ENCODE measurements at places on chromosomes 6 and 20. TPM values are rescaled to one million over a fixed set of nuclear protein-coding genes. Genes with fewer than 3 reads are reported as not detected.

GPR6 gene
- not detected for total RNA-seq

NFKBIL1 gene
- total RNA-seq = 13.0 TPM

SPATA2 gene
- 7.4 TPM for total RNA-seq

MYLK2 gene
- 0.27 TPM for total RNA-seq

SLC44A4 gene
- not detected for total RNA-seq

SSTR4 gene
- total RNA-seq = not detected

IL17F gene
- total RNA-seq = 0.76 TPM

OXT gene
- not detected for total RNA-seq

SKIC2 gene
- total RNA-seq = 77.3 TPM

APOM gene
- total RNA-seq = 4.9 TPM

AHCY gene
- 256 TPM for total RNA-seq

RNF182 gene
- not detected for total RNA-seq

FAM217A gene
- total RNA-seq = not detected

CRIP3 gene
- total RNA-seq = 2.2 TPM

OR2B3 gene
- not detected for total RNA-seq

MICB gene
- 17.0 TPM for total RNA-seq

ATXN1 gene
- total RNA-seq = 35.4 TPM

MRPL18 gene
- total RNA-seq = 81.8 TPM

HTR1E gene
- not detected for total RNA-seq

CCN6 gene
- total RNA-seq = not detected

CRISP2 gene
- not detected for total RNA-seq

PKIB gene
- 0.90 TPM for total RNA-seq

FKBP1A gene
- total RNA-seq = 259 TPM

NTSR1 gene
- total RNA-seq = not detected

TOMM6 gene
- 310 TPM for total RNA-seq

RAB23 gene
- total RNA-seq = 1.2 TPM

MAS1 gene
- not detected for total RNA-seq

HCK gene
- total RNA-seq = not detected

PRICKLE4 gene
- not detected for total RNA-seq

TAF11 gene
- 29.3 TPM for total RNA-seq

LY86 gene
- 0.32 TPM for total RNA-seq

LPA gene
- not detected for total RNA-seq

ACOT13 gene
- total RNA-seq = 33.6 TPM

BTN1A1 gene
- total RNA-seq = 0.11 TPM

RIMS1 gene
- total RNA-seq = not detected

ZNF318 gene
- 13.1 TPM for total RNA-seq

SERINC1 gene
- 40.2 TPM for total RNA-seq

RRAGD gene
- total RNA-seq = 22.1 TPM

F13A1 gene
- not detected for total RNA-seq

MOG gene
- not detected for total RNA-seq

ID1 gene
- 0.41 TPM for total RNA-seq

TMC2 gene
- not detected for total RNA-seq

SLC35F1 gene
- total RNA-seq = 0.09 TPM

BMP7 gene
- not detected for total RNA-seq

EPPIN gene
- not detected for total RNA-seq

FBXL4 gene
- total RNA-seq = 17.5 TPM

GABRR2 gene
- total RNA-seq = 0.20 TPM

SYTL3 gene
- total RNA-seq = 163 TPM

HAO1 gene
- not detected for total RNA-seq
